RWPE2 (cell line): ENCODE measurements at places on chromosomes 6 and 20.

DNA sequence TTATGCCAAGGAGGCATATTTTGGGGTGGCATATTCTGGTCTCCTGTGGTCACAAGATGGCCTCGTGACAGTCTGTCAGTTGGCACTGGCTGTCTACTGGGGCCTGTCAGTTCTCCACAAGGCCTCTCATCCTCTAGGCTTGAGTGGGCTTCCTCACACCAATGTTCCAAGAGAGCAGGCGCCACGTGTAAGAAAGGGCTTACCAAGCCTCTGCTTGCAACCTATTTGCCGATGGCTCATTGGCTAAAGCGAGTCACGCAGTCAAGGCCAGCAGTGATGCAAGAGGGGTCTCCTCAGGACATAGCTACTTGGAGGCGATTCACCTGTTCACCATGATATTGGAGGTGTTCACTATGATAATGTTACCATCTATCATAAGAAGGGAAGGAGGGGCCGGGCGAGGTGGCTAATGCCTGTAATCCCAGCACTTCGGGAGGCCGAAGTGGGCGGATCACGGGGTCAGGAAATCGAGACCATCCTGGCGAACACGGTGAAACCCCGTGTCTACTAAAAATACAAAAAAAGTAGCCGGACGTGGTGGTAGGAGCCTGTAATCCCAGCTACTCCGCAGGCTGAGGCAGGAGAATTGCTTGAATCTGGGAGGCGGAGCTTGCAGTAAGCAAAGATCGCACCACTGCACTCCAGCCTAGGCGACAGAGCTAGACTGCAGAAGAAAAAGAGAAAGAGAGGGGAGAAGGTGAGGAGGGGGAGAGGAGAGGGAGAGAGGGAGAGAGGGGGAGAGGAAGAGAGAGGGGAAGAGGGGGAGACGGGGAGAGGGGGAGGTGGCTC lies 35.3 kb downstream of the C6orf52 start:
- no peak for DNase-seq

- no peak for DNase-seq
These were observed 17.6 kb upstream of the SGK2 start for GRCh38 chr20:43541214-43541613.

DNA sequence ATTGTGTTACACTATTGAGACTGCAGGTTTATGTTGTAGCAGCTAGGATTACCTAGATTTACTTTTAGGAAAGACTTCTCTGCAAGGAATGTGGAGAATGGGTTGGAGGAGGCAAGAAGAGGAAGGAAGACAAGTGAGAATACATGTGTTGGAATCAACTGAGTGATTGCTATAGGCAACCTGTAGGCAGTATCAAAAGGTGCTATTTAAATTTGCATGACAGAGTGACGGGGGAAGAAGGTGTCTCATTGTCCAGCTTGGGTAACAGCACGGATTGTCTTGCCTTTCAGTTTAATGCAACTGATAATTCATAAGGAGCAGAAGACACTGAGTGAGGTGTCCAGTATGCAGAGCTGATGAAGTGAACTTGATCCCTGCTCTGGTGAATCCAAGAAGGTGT lies 19.4 kb downstream of the SERPINB9 start:
- DNase-seq: no peak

DNA sequence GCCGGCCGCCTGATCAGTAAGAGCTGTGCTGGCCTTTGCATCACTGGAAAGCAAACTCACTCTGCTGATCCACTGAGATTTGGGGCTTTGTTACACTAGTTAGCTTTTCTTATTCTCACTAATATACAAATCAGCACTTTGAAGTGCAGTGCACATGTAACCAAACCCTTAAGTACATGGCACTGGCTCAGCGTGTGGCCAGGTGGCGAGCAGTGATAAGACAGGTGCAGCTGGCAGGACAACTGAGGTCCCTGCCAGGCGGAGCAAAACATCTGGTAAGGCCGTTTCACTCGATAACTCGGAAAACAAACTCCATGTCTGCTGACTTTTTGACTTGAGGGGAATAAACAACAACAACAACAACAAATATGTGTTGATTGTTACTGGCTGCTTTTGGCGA lies 11.0 kb downstream of the GFRA4 start:
- no peak for DNase-seq

- DNase-seq: peak; percentile 83
These were observed 127.0 kb downstream of the CEBPB start for GRCh38 chr20:50317609-50318008.
